ENCODE measurements at places on chromosomes 2 and 18.

DNA sequence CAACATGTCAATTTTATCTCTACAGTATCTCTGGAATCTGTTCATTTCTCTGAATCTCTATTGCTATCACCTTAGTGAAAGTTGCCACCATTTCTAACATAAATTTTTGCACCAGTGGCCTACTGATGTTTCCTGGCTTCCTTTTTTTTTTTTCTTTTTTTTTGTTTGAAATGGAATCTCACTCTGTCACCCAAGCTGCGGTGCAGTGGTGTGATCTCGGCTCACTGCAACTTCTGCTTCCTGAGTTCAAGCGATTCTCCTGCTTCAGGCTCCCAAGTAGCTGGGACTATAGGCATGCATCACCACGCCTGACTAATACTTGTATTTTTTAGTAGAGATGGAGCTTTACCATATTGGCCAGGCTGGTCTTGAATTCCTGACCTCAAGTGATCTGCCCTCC is 35.1 kb downstream of the KCNJ13 start:
- DNase-seq = no peak

GRCh38 chr2:241511091-241511741 is 2.8 kb upstream of the STK25 start:
- no peak for DNase-seq

GRCh38 chr2:61014763-61015162 is 2.8 kb upstream of the PEX13 start:
- DNase-seq = no peak

DNA sequence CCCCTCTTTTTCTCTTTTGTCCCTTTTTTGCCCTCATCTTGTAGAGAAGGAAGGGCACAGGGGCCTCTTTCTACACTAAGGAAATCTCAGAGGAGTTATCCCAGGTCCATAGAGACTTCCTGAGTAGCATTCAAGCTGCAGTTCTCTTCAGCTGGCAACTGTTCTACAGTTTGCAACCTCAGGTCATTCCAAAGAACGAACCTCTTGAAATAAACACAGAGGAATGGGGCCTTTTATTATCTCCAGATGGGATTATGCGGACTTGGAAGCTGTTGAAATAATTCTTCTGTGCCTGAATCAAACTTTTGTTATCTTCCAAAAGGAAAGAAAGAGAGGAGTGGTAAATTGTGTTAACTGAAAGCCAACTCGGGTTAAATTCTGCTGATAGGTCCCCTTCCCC is 31.0 kb upstream of the NFE2L2 start:
- DNase-seq = no peak

DNA sequence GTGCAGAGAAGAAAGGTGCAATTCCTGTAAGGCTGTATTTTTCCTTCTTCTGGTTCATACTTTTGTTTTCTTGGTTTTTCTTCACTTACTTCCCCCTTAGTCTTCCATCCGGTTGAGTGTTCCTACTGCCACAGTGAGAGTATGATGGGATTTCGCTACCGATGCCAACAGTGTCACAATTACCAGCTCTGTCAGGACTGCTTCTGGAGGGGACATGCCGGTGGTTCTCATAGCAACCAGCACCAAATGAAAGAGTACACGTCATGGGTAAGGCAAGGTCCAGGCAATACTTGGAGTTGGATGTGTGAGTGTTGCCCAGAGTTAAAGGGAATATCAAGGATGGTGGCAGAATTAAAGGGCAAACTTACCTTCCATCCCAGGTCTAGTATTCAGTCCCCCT is 108.0 kb downstream of the DTNA start:
- DNase-seq = no peak

GRCh38 chr2:88831792-88832248 is 140.3 kb downstream of the RPIA start:
- no peak for DNase-seq

GRCh38 chr2:241867776-241868420 is 1.6 kb upstream of the RTP5 start:
- DNase-seq = no peak

DNA sequence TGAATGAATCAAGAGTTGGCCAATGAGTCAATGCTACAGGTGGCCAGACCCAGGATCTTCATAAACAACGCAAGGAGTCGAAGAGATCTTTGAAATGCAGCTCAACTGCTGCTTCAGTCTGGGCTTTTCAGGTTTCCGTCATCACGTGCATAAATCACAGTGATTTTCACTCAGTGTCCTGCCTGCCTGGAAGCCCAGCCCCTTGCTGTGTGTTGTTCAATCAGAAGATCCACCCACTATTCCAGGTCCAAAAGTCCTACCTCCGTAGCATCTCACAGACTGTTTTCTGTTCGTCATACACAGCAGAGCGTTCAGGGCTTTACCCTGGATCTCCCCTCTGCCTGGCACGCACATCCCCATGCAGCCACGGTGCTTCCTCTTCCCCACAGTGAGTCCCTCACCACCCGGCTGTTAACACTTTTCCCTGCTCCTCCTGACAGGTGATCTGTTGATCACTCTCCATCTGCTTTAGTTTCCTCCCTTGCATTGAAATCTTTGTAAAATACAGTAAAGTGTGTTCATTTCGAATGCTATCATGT is 216.3 kb downstream of the MYT1L start:
- DNase-seq = no peak

- DNase-seq = no peak
These were observed 27.8 kb upstream of the GAREM2 start for GRCh38 chr2:26144953-26145680.

Data from epithelial cell of prostate (primary cell).